HTR-8/SVneo (cell line): ENCODE measurements at places on chromosomes 5 and 9.

GRCh38 chr9:33105959-33106358 is 29.5 kb upstream of the SMU1 start:
- no peak for DNase-seq

DNA sequence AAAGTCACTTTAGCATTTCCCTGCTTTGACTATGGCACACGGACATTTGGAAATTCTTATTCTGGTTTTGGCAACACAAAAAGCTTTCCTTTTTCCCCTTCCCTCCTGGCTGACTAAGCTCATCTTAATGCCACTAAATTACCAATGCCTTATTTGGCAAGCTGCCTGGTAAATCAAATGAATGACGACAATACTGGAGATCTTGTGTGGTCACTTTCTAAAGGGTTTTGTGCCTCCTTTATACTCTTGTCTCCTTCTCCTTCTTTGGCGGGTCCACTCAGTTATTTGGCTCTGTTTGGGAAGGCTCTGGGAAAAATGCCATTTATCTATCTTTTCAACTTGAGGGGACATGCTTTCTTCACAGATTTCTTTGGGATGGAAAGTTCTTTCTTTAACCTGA is 34.9 kb downstream of the SH3GL2 start:
- DNase-seq, result no peak

DNA sequence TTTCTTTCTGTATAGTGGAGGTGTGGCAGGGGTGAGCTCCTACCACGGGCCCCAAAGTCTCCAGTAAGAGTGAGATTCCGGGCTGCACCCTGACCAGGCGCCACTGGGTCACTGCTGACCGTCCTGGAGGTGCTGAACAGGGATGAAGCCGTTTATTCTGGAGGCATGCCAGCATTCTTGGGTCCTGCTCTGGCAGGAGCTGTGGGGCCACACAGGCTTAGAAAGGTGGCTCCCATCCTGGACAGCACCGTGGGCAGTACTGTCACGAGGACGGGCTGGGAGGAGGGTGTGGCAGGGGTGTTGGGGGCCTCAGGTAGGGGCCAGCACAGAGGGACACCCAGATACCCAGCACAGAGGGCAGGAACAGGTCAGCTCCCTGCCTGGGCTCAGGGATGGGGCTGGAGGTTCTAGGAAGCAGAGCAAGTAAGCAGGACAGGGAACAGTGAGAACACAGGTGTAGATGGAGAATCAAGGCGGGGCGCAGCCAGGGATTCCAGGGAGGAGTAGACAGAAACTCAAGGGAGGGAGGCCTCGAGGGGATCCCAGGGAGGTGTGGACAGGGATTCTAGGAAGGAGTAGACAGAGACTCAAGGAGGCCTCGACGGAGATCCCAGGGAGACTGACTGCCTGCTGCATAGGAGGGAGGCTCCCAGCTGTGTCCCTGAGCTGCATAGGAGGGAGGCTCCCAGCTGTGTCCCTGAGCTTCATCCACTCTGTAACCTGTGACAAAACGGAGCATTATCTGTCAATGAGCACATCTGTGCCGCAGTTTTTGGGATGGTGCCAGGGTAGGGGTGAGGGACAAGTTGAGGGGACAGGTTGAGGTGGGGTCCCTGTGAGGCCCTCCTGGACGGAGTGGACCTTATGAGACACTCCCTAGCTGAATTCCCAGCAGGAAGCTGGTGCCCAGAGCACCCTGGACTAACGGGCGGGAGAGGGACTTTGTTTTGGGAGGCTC is 1.1 kb upstream of the PLEKHG4B start:
- peak; percentile 62 for DNase-seq

GRCh38 chr5:10201223-10201868 is 48.3 kb downstream of the ATPSCKMT start:
- no peak for DNase-seq

DNA sequence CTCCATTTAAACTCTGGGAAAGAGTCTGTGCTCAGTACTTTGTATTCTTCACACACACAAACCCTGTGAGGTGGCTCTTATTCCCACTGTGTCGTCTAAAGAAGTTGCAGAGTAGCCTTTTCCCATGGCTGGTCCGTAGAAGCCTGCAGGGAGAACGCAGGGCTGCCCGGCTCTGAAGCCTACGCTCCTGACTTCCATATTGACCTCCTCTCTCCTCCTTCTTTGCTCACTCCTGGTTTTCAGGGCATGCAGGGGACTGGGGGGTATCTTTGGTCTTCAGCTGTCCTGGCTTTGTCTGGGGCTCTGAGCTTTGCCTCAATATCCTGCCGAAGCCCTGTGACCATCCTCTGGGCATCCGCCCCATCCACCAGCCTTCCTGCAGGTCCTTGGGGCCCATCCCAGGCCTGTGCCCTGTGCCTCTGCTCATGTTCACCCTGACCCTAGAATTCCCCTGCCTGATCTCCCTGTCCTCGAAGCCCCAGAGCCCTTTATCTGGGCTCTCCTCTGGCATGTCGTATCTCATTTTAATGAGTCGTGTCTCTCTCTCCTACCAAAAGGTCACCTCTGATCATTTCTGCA is 83.8 kb upstream of the FSTL4 start:
- no peak for DNase-seq

GRCh38 chr5:103256178-103256577 is 2.4 kb upstream of the MACIR start:
- no peak for DNase-seq

DNA sequence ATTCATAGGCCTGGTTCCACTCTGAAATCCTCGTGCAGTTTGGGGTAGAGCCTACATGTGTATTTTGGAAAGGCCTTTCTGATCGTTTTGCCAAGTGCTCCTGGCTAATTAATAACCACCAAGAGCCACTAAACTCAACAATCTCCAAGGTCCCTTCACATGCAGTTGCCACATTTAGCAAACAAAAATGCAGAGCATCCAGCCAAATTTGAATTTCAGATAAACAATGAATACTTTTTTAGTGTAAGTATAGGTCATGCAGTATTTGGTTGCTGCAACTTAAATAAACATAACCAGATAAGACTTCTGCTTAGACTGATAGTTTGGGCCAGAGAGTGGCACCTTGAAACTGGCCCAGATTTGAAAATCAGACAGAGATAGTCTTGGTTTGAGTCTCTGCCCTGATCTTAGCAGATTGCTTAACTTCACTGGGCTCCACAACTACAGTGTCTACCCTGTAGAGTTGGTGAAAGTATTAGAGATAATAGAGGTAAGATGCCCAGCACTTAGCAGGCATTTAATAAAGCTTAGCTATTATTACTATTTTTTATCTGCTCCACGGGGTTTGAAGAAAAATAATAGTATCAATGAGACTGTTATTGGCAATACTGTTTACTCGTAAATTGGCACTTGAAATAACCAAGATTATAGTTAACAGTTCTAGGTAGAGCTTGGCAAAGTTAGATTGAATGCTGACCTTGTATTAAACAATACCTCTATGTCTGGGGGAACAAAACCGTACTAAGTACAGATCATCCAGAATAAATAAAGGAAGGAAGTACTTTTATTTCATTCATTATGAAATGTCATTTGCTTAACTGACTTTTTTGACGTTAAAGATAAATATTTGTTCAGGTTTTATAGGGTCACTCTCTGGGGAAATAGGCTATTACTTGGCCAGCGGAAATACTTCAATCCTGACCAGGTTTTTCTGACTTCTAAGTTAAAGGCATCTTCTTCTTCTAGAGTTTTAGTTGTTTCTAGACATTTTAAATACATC is 274.8 kb downstream of the DOCK8 start:
- DNase-seq, result no peak

DNA sequence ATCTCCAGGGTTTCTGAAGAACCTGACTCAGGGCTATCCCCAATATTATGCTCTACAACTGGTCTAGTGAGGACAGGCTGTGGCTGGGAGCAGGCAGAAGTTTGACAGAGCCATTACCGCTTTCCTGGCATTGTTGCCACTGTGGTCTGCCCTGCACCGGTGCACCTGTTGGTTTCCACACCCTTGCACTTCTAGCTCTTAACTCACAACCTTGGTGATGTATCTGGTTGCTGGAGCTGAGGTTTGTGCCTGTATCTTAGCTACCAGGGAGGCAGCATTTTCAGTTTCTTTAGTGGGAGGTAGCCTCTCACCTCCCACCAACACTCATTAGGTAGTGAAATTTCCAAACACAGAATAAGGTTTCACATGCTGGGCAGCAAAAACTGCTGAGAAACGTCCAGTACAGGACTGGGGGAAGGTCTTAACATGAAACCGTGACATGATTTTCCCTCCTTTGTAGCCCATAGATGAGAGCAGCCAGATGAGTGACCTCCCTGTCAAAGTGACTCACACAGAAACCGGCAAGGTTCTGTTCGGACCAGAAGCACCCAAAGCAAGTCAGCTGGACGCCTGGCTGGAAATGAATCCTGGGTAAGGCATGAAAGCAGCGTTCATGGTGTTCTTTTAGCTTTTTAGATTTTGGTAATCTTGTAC is 57.7 kb downstream of the SMARCA2 start:
- DNase-seq, result no peak

GRCh38 chr5:74433896-74434829 is 206.4 kb downstream of the ENC1 start:
- no peak for DNase-seq

- DNase-seq, result no peak
These were observed 58.8 kb upstream of the RNF130 start for GRCh38 chr5:180130291-180130869.

- DNase-seq, result no peak
These were observed 66.6 kb upstream of the CTNNA1 start for GRCh38 chr5:138686668-138687067.

GRCh38 chr5:37212096-37212495 is 37.1 kb downstream of the CPLANE1 start:
- no peak for DNase-seq

DNA sequence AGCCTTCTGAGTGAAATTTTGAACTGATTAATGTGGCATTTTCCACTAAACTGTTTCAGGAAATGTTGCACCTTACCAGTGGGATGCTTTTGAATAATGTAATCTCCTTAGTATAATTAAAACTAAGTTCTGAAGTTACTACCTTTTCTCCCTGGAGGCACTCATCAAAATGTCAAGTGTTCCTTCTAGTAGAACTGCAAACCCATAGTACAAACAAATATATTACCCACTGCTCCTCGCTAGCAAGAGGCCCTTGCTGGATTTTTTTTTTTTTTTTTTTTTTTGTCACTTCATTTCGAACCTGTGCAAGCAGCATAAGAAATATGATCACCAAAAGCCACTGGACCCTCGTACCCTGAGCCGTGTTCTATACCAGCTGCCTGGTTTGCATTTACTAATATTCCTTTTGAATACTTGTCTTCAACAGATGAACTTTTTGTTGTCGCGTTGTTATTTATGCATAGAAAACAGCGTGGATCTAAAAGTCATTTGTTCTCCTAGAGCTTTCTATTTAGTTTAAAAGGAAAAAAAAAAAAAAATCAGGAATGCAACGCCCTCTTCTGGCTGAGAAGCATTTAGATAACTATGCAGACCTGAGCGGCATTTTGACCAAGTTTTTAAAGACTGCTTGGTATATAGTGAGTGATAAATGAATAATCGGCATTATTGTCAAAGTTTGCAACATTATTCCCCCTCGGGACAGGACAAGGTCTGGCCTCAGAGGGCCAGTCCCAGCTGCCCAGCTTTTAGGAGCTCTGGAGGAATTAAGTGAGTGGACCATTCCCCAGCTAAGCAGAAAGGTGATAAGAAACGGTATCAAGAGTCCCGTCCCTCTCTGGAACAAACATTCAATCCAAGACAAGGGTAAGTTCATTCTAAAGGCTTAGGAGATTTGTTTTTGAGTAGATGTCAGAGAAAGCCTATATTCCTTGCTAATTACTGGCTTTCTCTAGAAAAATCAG is 162.5 kb upstream of the KIF2A start:
- peak; percentile 20 for DNase-seq

DNA sequence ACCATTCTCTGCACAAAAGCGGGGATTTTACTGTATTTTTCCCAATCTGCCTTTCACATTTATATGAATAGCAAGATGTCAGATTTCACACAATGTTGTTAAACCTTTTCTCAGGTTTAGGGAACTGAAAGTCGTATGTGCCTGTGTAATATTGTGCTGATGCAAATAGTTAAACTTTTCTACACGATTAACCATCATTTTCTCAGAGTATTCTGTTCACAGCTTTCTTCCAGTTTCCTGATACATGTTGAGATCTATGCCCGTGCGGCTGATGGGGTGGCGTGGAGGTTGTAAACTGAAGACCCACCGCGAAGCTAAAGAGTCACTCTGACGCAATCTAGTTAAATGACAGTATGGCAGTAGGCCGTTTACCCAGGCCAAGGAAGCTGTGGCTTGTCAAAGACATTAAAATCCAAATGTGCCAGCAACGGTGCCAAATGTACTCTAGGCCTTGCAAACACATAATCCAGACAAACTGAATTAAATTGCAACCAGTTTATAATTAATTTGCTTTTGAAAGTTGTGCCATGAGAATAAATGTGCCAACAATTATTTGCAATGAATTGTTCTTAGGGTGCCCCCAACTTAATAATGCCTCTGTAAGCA is 145.7 kb downstream of the EBF1 start:
- DNase-seq, result no peak

DNA sequence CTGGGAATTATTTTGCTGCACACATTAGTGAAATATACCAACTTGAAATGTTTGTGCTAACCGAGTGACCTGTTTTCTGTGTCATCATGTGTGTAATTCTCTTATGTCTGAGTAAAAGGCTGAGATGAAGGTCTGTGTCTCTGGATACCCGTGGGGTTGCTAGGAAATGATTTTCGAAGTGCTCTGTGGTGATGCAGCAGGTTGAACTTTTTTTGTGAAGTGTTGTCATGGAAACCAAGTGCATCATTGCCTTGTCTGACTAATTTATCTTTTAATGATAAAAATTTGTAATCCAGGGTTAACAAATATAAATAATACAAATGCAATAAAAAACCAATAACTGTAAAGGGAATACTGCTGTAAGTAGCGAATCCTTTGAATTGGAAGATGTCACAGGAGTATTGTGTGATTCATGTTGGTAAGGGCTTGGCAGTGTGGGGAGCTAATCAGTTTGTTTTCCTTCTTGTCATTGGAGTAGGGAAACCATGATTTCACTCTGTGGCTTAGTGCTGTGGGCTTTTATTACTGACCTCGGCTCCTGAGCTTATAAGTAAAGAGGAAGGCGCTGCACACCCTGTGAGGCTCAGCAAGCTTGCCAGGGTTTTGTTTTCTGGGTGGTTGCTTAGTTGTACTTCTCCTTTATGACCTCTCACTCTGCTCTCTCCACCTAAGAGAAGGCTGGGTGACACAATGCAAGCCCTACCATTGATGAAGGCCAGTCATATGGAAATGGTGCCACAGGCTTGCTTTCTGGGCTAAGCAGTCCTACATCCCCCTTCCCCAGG is 22.3 kb downstream of the PDE8B start:
- no peak for DNase-seq

DNA sequence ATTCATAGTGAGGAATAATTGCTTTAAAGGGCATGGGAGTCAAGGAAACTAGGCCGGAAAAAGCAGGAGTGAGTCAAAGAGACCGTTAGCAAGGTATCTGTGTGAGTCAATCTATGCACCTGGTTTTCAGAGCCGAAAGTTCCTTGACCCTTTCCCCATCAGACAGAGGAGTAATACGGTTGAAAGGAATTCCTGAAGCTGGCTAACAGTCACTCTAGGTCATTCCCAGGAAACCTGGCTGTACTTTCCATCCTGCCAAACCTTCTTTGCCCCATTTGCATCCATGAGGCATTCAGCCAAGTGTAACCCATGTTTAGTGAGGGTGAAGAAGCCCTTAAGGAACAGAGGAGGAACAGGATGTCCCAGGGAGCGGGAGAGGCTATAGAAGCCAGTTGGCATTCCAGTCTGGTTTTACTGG is 16.2 kb downstream of the RBM18 start:
- DNase-seq, result no peak

- DNase-seq, result no peak
These were observed 49.1 kb downstream of the GNA14 start for GRCh38 chr9:77598991-77599390.
